ENCODE measurements at places on chromosomes 7 and 10.

DNA sequence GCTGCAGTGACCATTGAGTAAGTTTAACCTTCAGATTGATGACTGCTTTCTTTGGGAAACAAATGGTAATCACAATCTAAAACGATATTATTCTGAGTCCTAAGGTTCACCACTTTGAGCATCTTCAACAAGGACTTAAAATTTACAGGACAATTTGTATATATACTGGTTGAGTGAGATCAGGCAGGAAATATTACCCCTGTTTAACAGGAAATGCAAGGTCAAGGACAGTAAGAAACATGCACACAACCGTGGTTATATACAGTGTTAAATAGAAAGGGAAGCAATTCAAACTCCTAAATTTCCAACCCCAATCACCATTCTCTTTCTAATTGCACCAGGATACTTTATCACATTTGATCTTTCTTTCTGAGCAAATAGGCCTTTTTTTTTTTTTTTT lies 96.1 kb downstream of the ZNF277 start:
- no peak for DNase-seq

- DNase-seq = no peak
Measured at GRCh38 chr7:2017914-2018568, 214.7 kb downstream of the MAD1L1 start.

GRCh38 chr10:87504307-87504639 lies 420 bp upstream of the MINPP1 start:
- no peak for DNase-seq

GRCh38 chr10:27783660-27784059 lies 38.0 kb upstream of the MKX start:
- no peak for DNase-seq

DNA sequence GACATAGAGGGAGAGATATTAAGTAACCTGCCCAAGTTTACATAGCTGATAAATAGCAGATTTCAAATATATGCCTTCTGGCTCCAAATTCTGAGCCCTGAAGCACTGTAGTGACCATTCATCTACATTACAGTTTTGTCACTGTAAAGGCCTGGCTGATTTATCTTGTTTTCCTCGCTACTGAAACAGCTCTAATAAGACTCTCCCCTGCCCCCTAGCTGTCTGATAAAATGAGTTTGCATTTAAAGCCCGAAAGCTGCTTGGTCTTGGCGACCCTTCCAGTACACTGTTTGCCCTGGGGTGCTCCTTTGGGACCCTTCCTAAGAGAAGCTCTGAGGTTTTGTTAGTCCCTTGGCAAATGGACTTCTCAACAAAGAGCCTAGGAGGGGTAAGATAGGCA lies 59.7 kb upstream of the RAB11FIP2 start:
- DNase-seq = no peak

DNA sequence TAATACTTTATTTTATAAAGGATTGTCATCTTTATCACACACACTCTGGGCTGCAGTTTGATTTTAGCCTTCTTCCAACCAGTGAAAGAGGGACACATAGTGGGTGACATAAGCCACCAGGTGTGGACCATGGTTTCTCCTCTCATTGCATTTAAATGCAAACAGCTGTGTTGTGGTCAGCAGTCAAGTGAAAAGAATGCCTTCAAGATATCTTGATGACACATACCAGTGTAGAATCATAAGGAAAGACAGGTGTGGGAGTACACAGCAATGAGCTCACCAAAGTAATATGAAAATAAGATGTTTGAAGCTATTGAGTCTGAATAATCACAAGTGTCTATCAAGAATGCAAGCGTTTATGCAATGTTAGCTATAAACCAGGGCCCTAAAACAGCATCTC lies 580.0 kb downstream of the XPNPEP1 start:
- DNase-seq = no peak

- DNase-seq = no peak
Measured at GRCh38 chr10:97539523-97540200, 32.9 kb upstream of the ANKRD2 start.

DNA sequence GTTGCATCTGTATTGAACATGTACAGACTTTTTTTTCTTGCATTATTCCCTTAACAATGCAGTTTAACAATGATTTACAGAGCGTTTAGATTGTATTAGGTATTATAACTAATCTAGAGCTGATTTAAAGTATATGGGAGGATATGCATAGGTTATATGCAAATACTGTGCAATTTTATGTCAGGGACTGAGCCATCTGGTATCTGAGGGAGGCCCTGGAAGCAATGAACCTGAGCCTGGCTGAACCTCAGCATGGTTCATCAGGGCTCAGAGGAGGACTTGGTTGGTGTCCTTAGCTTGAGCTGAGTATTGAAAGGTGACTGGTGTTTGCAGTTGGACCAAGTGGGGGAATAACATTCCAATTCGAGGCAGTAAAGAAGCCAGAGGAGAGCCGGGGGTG lies 4.8 kb downstream of the ADCK2 start:
- no peak for DNase-seq

DNA sequence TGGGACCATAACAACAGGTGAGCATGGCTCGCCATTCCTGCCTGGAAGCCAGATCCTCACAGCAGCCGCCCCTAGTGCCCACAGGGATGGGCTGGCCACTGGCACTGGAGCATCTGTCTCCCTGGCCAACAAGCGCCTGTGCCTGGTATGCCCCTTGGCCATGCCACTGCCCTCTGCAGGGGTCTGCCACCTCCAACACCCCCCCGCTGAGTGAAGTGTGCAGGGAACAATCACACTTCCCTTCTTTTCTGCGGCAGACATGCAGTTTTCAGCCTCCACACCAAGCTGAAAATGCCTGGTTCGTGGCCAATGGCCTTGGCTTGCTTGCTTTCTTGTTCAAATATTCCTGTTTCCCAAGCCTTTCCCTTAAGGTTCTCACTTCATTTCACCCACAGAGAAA lies 50.7 kb downstream of the HSPA12A start:
- DNase-seq = no peak

DNA sequence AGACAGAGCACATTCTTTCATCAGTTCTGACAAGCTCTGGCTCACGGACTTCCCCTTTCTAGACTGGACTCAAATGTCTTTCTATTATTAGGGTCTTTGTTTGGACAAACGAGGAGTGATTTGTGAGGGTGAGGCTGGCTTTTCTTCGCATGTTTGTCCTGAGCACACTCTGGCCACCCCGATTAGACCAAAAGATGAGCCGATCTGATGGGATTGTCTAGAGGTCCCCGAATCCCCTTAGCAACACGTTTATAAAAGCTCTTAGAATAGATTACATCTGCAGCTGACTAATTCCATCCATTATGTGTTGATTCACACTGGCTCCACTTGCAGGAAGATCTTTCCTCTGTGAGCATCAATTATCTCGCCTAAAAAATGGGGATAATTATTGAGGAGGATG lies 675.4 kb upstream of the AUTS2 start:
- DNase-seq = no peak

GRCh38 chr7:39892361-39892760 lies 57.7 kb upstream of the CDK13 start:
- no peak for DNase-seq

GRCh38 chr10:47442351-47442750 lies 41.6 kb downstream of the ANXA8 start:
- DNase-seq = no peak

DNA sequence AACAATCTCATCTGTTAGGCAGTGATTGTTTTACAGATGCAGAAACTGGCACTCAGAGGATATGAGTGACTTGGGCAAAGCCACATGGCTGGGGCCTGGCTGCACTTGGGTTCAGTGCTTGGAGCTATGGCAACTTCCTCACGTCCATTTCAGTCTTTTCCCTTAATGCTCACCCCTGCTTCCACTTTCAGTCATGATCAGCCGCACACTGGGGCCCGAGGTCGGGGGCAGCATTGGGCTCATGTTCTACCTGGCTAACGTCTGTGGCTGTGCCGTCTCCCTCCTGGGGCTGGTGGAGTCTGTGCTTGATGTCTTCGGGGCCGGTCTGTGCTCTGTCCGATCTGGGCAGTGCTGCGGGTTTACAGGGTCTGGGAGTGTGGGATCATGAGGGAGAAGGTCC lies 3.0 kb downstream of the SLC12A9 start:
- DNase-seq = no peak

- no peak for DNase-seq
Measured at GRCh38 chr10:50561816-50562215, 61.9 kb downstream of the SGMS1 start.

- no peak for DNase-seq
Measured at GRCh38 chr10:33772370-33773252, 438.1 kb upstream of the NRP1 start.

DNA sequence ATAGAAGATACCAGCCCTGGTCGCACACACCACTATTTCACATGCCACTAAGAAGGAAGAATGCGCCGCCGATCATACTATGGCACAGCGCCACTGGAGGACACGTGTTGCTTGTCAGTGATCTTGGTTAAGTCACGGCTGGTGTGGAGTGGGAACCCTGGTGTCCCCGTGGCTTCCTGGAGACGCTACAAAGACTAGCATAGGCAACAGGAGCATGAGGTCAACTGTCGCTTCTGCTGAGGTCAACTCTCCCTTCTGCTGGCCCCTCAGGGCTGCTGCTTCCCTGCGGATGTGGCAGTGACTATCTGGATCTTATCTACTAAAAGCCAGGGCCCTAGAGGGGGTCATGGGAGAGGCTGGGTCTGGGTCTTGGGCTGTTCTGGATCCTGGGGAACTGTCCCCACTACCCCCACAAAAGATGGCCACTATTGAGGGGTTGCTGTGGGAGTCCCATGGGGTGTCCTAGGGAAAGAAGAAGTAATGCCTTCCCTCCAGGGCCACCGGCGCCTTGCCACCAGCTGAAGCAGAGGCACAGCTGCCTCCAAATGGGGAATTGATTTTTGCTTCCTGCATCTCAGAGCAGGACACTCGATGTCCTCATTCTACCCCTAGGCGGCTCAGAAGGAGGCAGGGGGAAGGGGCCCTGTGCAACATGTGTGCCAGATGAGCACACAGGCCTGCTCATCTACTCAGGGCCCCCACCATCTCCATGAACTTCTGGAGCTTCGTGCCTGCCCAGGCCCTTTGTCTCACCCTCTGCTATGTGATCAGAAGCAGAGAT lies 76.6 kb upstream of the PPIF start:
- no peak for DNase-seq

DNA sequence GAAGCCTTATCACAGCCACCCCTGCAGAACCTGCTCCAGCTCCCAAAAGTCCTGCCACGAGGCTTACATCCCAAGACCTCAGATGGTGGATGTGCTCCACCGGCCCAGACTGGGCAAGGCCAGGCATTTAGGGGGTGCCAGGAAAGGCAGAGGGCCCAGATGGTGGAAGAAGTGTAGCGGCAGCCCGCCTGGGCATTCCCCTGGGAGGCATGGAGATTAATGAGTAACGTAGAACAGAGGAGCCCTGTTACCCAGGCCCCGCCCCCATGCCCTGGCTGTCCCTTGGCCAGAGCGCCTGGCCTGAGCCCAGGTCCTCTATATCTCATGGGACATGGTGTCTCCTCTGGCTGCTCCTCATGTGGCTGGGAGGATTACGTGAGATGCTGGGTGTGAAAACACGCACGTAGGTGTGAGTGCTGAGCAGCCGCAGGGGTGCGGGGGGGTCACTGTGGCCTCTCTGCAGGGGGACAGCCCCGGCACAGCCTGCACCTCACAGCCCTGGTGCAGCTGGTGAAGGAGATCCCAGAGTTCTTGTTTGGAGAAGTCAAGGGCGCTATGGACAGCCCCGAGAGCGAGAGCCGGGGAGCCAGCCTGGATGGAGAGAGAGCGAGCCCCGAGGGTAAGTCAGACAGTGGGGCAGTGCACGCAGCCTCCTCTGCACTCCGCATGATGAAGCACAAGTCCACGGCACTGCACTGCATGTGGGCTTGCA lies 52.9 kb downstream of the ZNF467 start:
- no peak for DNase-seq

GRCh38 chr10:80292607-80293239 lies 3.3 kb upstream of the MAT1A start:
- no peak for DNase-seq

DNA sequence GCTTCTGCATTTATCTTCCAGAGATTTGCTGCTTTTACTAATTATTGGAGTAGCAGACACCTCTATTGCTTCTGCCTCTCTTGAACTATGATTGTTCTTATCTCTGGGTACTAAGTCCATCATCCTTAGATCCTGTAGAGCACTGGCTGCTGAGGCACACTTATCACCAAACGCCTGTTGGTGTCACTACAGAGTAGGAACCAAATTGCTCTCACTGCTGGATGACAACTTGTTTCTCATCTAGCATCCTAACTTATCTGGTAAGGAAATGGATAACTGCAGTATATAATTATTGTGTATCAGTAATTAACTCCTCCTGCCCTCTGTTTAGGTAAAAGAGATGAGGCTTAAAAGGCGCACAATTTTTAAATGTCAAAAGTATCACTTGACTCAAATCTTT lies 1059.4 kb downstream of the NRG3 start:
- no peak for DNase-seq

DNA sequence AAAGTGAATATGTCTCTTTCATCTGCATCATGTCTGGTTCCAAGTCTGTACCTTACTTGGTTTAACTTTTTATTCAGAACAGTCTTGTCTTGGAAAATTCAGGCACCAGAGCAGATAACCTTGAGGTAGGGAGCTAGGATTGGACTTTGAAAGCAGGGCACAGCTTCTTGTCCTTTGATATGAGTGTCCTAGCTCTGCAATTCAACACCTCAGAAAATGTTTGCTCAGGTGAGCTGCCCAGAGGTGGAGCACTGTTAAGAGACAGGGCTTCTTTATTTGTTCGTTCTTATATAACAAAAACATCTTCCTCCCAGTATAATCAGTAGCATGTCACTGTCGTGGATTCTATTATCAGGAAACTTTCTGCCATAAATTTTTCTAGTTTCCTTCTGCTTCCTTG lies 118.3 kb downstream of the LRRC4 start:
- no peak for DNase-seq
